ENCODE measurements at places on chromosomes 11 and 22. TPM values are rescaled to one million over a fixed set of nuclear protein-coding genes. Genes with fewer than 3 reads are reported as not detected.

CLCF1 gene
- 0.69 TPM for total RNA-seq

FDXACB1 gene
- 5.5 TPM for total RNA-seq

RASGRP2 gene
- total RNA-seq, result 13.5 TPM

APOBEC3F gene
- total RNA-seq, result 22.1 TPM

TSSK2 gene
- 0.06 TPM for total RNA-seq

CCDC34 gene
- total RNA-seq, result 12.1 TPM

TRIM51 gene
- not detected for total RNA-seq

SCGB1A1 gene
- not detected for total RNA-seq

RTN4R gene
- 1.9 TPM for total RNA-seq

OR5P2 gene
- not detected for total RNA-seq

OR4C15 gene
- total RNA-seq, result not detected

FOLR3 gene
- not detected for total RNA-seq

CASP12 gene
- total RNA-seq, result not detected
